ENCODE measurements at places on chromosomes 5 and 9.

GRCh38 chr5:175710326-175710725 lies 52.5 kb downstream of the HRH2 start:
- DNase-seq, result no peak

DNA sequence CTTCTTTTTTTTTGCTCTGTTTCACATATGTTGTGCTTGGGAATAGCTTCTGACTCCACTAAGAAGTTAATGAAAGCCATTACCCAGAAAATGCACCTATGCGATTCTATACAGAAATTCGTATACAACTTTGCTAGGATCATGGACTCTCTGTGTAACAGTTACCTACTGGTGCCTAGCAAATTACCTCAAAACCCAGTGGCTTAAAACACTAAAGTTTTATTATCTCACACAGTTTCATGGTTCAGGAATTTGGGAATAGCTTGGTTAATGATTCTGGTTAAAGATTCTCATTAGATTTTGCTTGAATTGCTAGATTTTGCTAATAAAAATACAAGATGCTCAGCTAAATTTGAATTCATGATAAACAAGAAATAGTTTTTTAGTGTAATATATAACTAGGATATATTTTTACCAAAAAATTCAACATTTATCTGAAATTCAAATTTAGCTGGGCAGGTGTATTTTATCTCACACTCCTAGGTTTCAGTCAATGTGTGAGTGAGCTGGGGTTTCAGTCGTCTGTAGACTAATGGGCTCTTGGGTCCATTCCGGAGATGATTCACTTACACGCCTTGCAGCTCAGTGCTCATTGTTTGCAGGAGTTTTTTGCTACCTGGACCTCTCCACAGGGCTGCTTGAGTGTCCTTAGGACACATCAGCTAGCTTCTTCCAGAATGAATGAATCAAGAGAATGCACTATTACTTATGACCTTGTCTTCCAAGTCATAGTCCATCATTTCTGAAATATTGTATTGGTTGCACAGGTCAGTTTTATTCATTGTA lies 75.1 kb downstream of the MROH2B start:
- no peak for DNase-seq

- no peak for DNase-seq
These were observed 120.2 kb upstream of the SAP30L start for GRCh38 chr5:154325566-154325965.

DNA sequence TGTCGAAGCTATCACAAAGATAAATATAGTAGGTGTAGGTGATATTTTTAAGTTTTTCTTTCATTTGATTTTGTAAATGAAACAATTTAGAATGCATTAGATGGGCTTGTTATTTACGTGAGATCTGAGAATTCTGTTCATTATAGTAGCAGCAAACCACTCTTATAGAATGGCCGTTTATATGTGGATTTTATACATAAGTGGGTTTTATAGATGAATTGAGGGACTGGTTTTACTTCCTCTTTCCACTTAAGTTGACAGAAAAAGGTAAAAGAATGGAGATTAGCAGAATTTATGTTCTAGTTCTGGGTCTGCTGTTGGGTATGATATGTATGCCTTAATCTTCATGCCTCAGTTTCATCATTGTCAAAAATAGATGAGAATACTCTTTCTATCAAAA lies 5.6 kb downstream of the RMI1 start:
- DNase-seq, result no peak

GRCh38 chr5:132074091-132074771 lies 642 bp downstream of the CSF2 start:
- DNase-seq, result no peak

DNA sequence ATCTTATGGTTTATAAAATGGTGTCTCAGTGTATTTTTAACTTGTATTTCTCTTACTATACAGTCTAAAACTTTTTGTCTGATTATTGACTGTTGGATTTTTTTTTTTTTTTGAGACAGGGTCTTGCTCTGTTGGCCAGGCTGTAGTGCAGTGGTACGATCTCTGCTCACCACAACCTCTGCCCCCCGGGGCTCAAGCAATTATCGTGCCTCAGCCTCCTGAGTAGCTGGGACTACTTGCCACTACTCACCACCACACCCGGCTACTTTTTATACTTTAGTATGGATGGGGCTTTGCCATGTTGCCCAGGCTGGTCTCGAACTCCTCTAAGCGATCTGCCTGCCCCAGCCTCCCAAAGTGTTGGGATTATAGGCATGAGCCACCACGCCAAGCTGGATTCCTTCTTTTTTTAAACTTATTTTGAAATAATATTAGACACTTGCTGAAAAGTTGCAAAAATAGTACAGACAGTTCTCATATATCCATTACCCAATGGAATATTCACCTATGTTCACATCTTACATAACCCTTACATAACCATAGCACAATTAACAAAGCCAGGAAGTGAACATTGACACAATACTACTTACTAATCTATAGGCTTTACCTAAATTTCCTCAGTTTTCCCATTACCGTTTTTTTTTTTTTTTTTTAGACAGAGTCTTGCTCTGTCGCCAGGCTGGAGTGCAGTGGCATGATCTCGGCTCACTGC lies 47.2 kb downstream of the STOM start:
- DNase-seq, result no peak

DNA sequence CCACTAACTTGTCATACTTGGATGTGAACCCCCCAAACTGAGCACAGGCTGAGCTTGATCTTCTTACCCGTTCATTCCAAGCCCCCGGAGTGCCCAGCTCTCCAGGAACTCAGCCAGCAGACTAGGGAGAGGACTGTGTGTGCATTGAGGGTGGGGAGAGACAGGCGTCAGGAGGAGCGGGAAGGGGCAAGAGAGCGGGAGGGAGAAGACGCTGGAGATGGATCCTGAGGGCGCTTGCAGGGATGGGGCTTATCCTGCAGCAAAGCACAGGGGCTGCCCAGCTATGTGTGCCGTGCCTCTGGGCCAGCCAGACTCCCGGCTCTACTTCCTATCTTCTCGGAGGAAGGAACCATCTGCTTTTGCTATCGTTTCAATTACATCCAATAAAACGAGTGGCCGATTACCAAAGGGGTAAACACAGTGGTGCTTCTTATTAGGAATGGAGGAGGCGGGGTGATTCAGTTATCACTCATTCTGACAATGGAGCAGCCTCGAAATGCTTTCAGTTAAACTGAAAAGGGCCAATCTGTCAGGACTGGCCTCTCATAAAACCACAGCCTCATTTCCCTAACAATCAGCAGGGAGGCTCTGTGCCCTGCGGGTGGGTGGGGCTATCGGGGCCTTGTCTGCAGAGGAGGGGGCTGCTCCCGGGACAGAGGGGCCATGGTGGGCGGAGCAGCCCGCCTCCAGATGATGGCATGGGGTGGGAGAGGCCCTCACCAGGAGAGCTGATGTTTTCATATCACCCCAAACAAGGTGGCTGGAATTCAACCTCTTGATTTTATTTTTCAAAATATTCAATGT lies 168.2 kb downstream of the DAB2IP start:
- DNase-seq, result no peak
